ENCODE measurements at places on chromosomes 2 and 18.

DNA sequence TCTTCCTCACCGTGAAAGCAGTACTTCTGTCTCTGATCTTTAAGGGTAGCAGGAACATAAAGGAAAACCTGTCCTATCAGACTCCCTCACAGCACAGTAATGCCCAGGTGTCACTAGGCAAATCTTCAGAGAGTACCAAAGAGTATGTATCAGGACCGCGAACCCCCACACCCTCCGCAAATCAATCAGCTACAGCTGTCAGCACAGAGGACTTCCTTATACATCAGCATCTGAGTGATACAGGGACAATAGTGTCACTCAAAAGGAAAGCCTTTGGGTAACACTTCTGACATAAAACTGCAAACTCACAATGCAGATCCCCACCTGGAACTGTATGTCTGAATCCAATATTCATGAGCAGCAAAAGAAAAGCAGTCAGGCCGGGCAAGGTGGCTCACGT lies 2.6 kb downstream of the AFG3L2 start:
- DNase-seq, result no peak

- peak; percentile 64 for DNase-seq
These were observed 149.8 kb downstream of the TANC1 start for GRCh38 chr2:159118115-159118858.

DNA sequence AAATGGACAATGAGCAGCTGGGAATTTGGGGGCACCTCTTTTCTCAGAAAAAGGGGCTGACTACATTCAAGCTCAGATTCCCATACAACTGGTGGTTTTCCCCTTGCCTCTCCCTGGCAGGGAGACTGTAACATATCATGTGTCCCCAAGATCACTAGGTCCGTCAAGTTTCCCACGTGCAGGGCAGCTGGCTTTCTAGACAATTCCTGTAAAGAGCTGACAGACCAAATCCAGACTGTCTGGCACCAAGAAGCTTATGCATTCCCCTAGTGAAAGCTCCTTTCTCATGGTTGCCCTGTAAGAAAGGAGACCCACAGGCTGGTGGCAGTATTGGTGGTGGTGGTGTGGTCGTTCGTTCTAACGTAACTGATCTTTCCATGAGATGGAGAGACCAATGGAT lies 48.8 kb downstream of the THUMPD2 start:
- no peak for DNase-seq

DNA sequence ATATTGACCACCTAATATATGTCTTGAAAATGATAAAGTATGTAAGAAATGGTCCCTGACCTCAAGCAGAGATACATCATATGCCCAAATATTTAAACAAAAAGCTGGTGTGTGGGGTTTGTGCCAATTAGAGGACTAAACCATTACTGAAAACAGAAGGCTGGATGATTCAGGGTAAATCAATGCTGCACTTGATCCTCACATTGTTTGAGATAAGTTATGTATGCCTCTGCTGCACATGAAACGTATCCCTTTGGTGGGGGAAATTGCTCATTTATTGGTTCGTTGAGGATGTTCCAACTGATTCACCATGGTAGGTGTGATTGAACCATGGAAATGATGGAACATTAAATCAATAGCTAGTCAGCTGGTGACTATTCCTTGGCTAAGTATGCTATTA lies 24.7 kb upstream of the DARS1 start:
- DNase-seq, result no peak

DNA sequence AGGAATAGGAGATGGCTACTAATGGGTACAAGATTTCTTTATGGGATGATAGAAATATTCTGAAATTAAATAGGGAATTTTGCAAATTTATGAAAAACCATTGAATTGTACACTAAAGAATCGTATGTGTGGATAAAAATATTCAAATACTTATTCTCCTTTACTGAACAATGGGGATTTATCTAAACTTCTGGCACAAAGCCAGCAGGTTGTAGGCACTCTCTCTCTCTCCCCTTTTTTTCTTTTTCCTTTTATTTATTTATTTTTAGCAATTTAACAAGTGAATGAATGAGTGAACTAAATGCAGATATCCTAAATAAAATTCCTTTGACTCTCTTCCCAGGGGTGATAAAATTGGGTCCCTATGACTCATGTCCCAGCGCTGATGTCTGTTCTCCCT lies 21.9 kb upstream of the SCYGR2 start:
- DNase-seq, result no peak

- DNase-seq, result no peak
These were observed 679 bp upstream of the WDR75 start for GRCh38 chr2:189440644-189440946.

DNA sequence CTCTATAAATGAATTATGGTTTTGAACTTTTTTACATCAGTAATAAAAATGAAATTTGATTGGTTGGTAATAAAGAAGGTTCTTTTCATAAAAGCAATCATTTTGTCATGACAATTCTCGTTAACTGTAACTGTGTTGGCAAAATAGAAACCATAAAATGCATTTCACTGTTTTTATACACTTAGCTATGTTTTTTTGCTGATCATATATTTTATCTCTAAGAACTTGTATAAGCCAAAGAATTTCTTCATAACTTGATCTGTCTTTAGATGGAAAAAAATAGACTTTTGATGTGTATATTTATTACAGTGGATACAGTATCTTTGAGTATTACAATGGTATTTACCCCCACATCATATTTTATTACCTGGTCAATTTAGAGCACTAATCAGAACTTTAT lies 9.7 kb downstream of the MTX2 start:
- DNase-seq, result no peak

GRCh38 chr2:191018643-191019119 lies 4.7 kb upstream of the STAT1 start:
- DNase-seq, result no peak

DNA sequence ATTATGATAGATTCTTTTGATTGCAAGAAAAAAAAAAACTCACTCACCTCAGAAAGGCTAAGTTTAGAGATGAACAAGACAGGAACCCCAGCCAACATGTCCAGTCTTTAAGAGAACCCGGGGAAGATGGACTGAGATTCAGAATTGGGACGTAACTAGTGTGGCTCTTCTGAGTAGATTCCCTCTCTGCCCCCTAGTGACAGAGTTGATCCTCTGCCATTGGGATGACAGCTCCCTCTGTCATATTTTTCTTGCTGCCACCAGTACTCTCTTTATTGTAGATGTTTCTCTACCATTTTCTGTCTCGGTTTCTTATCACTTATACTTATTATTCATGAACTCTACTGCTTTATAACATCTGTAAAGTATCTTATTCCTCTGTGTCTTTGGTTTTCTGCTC lies 77.7 kb downstream of the GULP1 start:
- DNase-seq, result no peak

Measured in CD4-positive, alpha-beta T cell (primary cell).